ENCODE measurements at places on chromosomes 7 and 10.

DNA sequence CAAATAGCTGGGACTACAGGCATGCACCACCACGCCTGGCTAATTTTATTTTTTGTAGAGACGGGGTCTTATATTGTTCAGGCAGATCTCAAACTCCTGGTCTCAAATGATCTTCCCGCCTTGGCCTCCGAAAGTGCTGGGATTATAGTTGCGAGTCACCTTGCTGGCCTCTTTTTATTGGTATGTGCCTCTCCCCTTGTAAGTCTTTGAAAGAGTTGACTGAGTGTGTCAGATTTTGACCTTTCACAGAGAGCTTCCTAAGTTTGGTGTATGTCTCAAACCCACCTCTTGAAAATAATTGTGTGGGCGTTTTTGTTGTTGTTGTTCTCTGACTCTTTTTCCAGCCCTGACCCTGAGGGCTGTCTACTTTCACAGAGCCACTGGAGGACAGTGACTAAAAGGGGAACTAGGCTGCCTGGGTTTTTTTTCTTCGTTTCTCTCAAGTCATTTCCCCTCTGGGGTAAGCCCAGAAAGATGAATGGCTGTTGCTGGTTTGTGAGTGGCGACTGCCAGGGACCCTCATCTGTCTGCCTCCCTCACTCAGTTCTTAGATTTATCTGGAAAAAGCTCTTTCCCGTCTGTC, 262.8 kb downstream of the ZEB1 start:
- DNase-seq, result peak; percentile 91

DNA sequence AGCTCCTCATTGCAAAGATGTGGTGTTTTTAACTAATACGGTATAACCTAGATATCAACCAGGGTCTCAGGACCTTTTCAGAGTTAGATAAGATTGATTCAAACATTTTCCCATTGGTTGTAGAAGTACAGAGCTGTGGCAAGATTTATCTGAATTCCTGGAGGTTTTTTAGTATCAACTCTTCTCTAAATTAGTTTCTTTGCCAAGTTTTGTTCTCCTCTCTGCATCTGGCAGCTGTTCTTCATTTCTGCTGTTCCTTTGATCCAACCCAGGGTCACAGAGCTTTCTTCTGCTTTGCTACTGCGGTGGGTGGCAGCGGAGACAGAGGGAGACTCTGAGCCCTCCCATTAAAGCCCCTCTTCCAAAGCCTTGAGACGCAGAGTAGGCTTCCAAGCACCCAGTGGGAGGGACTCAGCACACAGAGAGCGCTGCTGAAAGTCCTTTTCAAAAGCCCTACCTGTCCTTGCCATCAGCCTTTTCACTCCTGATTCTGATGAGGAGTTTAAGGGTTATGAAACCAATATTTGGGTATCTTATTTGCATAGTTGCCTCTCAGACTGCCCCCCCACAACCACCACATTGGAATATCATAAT, 146.3 kb upstream of the EEPD1 start:
- no peak for DNase-seq

- DNase-seq, result no peak
Observed at GRCh38 chr7:101172005-101172853, 6.9 kb upstream of the VGF start.

DNA sequence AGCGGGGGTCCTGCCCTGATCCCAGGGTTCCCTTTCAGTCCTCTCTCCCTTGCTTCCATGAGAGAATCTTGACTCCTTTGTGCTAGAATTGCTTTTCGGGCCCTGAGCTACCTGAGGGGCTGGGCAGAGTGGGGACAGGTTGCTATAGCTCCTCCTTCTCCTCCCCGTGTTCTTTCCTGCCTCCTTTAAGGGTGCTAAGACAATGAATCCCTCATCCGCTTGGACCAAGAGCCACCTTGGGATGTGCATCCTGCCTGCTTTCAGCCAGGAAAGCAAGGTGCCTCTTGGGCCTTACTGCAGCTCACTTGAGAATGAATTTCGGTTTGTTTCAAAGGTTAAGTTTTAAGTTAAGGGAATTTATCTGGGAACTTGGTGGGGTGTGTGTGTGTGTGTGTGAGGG, 53.6 kb downstream of the ADRA2A start:
- no peak for DNase-seq

DNA sequence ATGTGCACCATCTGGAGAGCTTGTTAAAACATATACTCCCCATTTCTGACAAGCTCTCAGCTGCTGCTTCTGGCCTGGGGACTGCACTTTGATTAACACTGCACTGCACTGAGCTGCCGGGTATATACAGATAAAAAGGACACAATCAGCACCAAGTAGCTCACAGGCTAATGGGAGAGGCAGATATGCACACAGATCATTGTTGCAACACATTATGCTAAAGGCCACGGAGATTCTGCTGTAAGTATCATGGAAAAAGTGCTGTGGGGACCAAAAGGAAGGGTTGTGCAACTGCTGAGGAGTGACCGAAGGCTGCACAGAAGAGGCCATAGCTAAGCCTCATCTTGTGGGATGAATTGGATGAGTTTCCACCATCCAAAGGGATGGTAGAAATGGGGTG, 455.2 kb downstream of the SORCS3 start:
- no peak for DNase-seq

DNA sequence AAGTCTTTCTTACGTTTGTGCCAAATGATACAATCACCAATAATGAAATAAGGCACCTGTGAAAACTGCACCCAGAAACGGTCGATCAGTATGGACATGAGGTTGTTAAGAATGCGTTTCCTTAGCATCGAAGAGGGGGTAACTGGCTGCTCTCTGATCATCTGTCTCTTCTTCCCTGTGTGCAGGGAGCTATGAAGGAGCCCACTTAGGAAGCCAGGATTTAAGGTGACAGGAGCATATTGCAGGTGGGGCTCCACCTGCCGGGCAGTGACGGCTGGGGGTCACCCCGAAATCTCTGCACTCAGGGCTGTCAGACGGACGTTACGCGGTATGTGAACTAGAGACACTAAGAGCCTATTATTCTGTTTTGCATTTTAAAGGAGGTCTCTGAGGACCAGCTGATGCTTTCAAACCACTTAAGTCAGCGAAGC, 64.5 kb downstream of the CARD11 start:
- no peak for DNase-seq

DNA sequence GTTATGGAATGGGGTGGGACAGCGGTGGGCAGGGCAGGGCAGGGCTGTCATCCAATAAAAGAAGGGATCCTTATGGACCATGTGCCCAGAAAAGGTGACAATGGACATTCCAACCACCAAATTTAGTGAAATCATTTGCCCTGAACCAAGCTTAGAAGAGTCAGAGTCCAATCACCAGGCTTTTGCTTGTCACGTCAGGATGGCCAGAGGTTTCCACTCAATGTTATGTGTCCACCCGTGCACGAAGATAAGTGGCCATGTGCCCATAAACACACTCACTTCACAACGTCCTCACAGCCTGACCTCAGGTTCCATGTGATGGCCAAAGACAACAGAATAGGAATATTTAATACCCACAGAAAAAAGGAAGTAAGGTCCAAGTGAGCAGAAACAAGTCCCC, 36.6 kb upstream of the PLPP4 start:
- DNase-seq, result no peak

- DNase-seq, result no peak
Observed at GRCh38 chr10:98252464-98252863, 15.5 kb downstream of the LOXL4 start.

DNA sequence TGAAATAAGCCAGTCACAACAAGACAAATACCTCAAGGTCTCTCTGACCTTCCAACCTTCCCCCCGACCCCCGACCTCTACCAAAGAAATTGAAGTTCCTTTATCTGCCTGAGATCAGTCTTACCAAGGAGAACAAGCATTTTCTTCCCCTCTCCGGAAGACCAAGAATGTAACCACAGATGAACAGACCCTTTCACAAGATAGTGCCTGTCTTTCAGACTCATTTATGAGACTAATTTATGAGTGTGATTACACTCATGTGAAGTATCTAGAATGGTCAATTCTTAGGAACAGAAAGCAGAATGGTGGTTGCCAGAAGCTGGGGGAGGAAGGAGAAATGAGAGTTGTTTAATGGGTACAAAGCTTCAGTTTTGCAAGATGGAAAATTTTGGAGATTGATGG, 108.9 kb upstream of the MKLN1 start:
- peak; percentile 65 for DNase-seq

DNA sequence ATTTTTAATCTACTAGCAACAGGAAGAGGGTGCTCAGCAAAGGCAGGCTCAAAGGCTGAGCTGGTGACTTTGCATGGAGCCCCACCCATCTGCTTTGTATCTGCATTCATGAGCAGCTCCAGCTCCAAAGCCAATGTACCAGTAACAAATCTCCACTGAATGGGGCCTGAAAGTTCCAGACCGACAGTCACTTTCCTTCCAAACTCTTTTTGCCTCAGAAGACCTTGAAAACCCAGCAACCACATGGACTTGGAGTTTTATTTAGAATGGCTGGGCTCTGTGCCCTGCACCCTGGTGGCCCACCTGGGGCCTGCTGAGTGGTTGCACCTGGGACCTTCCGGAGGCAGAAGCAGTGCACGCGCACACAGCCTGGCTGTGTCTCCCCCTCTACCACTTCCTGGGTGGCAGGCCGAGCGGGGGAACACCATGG, 195.0 kb upstream of the PLXNA4 start:
- DNase-seq, result no peak

- DNase-seq, result no peak
Observed at GRCh38 chr10:2631557-2632205, 435.7 kb upstream of the PFKP start.
